ENCODE measurements at places on chromosomes 13 and 19.

- peak; percentile 82 for DNase-seq
Observed at GRCh38 chr19:5826531-5827341, 12.8 kb downstream of the FUT6 start.

GRCh38 chr13:55219538-55219937 is 1921.2 kb upstream of the PRR20A start:
- no peak for DNase-seq

DNA sequence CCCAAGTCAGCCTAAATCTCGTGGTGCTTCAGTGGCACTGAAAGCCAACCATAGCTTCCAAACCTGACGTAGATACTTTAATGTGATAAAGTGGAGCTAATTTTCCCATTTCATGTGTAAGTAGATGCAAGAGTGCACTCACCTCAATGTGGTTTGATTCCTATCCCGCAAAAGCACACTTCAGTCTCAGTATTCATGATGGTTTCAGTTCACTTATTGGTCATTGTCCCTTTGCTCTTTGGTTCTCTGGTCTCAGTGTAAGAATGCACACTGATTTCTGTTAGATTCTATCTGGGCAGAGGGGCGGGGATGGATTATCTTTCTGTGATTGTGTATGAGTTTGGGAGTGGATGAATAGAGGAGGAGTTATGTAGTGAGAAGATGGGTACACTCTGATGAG is 340.6 kb downstream of the KCNRG start:
- DNase-seq, result no peak

DNA sequence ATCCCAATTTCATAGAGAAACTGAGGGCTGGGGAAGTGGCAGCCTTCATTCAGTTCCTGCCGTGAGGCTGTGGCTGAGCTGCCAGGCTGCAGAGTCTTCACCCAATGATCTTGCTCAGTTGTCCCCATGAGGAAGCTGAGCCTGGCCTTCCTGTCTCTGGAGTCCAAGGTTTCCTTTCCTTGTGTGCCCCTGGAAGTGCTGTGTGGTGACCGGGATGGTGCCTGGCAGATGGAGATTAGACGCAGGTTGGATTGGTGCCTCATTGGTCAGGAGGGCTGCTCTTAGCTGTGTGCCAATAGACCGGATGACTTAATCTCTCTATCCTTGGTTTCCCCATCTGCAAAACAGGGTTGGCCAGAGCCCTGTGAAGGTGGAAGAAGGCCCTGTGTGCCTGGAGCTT is 24.6 kb downstream of the DNM2 start:
- no peak for DNase-seq

- DNase-seq, result no peak
Observed at GRCh38 chr13:26034018-26034417, 17.8 kb downstream of the SHISA2 start.

DNA sequence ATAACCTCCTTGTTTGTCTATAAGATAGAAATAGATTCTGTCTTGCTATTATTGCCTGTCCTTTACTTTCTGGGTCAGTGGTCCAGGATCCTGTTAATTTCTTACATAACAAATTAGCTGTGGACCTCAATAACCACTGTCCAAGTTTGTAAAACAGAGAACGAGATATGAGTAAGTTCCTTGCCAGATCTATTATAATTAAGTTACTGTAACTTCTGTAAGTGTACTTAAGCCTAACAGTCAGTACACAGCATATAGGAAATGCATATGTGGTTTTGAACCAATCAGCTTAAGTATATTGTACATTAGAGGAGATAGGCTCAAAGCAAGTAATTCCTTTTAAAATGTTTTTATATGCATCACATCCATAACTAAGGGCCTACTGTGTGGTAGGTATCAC is 34.9 kb downstream of the HTR2A start:
- DNase-seq, result no peak

DNA sequence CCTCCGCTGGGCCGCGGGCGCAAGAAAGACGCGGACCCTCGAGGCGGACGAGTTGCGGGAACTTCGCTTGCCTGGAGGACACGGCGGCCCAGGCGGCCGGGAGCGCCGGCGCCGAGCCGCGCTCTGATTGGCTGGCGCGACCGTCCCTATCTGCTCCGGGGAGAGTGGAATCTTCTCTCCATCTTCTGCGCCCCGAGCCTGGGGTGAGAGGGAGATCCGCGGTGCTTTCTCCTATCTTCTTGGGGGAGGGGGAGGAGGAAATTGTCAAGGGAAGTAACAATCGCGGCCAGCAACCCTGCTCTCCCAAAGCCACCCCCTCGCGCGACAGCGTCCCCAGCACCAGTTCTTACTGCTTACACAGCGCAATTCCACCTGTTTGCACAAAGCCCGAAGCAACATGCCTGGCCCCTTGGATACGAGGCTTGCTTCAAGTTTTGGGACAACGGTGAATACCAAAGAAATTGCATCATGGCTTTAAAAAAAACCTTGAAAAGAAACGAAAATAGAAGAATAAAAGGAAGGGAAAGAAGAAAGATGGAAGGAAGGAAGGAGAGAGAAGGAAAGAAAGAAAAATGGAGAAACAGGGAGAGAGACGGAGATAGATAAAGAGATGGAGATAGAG is 4.8 kb downstream of the SOX21 start:
- DNase-seq, result no peak

DNA sequence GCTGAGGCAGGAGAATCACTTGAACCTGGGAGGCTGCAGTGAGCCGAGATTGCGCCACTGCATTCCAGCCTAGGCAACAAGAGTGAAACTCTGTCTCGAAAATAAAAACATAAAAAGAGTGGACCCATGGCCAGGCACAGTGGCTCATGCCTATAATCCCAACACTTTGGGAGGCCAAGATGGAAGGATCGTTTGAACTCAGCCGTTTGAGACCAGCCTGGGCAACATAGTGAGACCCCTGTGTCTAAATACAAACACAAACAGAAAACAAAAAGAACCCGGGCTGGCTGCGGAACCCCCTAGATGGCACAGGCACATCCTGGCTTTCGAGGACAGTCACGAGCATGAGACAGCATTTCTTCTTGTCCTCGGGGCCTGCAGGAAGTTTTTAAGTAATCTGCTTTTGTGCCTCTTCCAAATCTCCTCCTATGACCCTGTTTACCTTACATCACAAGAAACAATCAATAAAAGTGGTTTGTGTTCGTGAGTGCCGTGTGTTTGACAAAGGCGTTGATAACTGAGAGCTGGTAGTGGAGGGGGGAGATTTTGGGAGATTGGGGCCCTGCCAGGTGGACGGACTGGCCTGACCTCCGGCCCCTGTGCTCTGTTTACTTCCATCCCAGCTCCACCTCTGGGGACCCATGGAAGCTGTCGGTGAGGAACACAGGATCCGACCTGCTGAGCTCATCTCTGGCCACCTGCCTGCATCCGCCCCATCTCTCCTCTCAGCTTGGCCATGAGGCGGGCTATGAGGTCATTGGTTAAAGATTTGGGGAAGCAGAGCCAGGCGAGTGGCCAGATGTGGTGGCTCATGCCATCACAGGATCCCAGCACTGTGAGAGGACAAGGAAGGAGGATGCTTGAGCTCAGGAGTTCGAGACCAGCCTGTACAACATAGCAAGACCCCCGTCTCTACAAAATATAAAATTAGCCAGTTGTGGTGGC is 5.9 kb upstream of the GDF15 start:
- DNase-seq, result peak; percentile 12

DNA sequence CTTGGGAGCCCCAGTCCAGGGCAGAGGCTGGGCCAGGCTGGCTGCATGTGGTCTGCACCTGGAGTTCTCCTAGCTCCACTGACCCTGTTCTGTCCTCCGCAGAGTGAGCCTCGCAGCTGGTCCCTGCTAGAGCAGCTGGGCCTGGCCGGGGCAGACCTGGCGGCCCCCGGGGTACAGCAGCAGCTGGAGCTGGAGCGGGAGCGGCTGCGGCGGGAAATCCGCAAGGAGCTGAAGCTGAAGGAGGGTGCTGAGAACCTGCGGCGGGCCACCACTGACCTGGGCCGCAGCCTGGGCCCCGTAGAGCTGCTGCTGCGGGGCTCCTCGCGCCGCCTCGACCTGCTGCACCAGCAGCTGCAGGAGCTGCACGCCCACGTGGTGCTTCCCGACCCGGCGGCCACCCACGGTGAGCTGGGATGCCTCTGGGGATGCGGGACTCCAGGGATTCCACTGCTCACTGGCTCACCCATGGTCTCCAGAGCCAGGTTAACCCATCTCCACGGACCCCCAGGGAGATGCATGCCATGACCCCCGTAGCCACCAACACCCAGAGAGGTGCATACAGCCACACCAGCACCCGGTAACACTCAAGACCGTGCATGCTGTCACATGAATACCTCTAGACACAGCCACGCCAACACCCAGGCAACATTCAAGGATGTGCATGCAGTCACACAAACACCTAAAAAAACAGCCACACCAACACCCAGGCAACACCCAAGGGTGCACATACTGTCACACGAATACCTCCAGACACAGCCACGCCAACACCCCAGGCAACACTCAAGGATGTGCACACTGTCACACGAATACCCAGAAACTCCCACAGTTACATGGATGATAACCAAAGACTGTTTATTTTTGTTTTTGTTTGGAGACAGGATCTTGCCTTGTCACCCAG is 8.2 kb downstream of the PKN1 start:
- no peak for DNase-seq

DNA sequence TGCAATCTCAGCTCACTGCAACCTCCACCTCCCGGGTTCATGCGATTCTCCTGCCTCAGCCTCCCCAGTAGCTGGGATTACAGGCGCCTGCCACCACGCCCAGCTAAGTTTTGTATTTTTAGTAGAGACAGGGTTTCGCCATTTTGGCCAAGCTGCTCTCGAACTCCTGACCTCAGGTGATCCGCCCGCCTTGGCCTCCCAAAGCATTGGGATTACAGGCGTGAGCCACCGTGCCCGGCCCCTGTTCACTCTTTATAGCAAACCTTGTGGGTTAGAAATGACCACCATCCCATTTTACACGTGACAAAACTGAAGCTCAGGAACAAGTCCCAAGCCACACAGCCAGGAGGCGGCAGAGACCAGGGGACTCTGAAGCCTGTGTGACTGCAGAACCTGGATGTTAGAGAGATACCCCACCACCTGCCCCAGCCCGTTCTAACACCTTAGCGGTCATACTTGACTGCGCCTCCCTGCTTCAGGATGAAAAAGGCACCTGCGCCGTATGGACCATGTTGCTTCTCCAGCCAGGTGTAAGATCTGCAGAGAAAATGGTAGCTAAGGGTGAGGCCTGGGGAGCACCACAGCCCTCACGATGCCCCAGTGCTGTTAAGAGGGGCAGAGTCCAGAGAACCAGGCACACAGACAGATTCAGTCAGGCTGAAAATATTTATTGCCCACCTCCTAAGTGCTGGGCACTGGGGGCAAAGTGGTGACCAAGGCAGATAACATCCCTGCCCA is 3.6 kb downstream of the DMAC2 start:
- no peak for DNase-seq

- no peak for DNase-seq
Observed at GRCh38 chr13:40346592-40346991, 319.8 kb downstream of the FOXO1 start.

GRCh38 chr13:25678398-25678797 is 306.6 kb downstream of the ATP8A2 start:
- DNase-seq, result no peak

- DNase-seq, result no peak
Observed at GRCh38 chr13:39411511-39411910, 191.5 kb downstream of the LHFPL6 start.

DNA sequence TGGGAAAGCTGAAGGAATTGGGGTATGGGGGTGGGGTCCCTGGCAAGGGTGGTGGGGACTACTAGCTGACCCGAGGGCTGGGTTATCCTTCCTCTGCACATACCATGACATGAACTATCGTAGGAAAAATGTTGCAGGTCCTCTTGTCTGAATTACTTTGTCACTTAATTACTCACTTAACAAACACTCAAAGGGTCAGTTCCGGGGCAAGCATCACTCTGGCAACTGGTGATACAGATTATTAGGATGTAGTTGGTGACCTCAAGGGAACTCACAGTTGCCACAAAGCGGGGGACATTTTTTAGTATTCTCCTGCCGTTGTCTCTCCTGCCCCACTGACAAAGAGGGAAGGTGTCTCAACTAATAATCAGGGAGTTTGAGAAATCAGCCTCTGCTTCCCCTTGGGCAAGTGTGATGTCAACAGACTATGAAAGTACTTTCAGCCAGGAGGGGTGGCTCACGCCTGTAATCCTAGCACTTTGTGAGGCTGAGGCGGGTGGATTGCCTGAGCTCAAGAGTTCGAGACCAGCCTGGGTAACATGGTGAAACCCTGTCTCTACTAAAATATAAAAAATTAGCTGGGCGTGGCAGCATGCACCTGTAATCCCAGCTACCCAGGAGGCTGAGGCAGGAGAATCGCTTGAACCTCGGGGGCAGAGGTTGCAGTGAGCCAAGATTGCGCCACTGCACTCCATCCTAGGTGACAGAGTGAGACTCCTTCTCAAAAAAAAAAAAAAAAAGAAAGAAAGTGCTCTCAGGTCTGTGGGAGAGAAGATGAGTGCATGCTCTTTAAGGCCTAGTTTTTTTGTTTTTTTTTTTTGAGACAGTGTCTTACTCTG is 10.3 kb downstream of the DNAJB1 start:
- DNase-seq, result no peak

- no peak for DNase-seq
Observed at GRCh38 chr19:57515255-57515654, 11.9 kb upstream of the ZNF549 start.

- peak; percentile 97 for DNase-seq
Observed at GRCh38 chr19:51394050-51394836, 3.9 kb upstream of the C19orf84 start.

- no peak for DNase-seq
Observed at GRCh38 chr13:62626771-62627170, 1211.1 kb upstream of the PCDH20 start.

DNA sequence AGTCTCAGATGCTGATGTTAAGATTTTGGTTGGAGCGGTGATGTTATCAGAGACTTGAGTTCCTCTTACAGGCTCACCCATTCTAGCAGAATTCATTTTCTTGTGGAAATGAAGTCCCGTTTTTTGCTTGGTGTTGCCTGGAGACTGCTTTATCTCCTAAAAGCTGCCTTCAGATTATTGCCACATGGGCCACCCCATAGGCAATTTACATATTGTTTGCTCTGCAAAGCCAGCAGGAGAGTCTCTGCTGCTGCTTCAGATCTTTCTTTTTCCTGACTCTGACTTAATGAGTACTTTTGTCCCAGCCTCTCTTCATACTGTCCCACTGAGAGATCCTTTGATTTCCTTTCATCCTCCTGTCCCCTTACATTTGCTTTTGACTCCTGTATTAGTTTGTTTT is 114.6 kb downstream of the TDRD3 start:
- no peak for DNase-seq

DNA sequence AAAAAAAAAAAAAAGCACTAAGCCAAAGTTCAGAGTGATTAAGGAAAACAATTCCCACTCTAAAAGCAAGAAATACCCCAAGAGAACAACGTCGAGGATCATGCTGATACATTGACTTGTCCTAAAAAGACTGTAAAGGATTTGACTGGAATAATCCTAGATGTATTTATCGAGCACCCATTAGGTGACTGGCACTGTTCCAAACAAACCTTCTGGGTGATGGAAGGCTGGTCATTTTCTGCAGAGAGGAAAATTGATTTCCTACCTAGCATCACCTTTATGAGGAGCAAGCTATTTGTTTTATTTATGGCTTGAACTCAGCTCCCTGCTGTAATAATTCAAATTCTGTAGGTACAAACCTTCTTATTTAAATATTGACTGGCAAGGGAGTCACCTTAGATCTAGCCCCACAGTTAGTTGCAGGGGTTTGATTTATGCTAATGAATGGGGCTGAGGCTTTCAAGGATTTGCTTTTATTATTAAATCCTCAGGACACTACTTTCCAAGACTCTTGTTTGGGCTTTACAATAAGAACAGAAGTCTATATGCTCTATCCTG is 471.0 kb downstream of the OLFM4 start:
- DNase-seq, result no peak

GRCh38 chr13:25085125-25085742 is 10.7 kb upstream of the PABPC3 start:
- peak; percentile 1 for DNase-seq

- DNase-seq, result no peak
Observed at GRCh38 chr19:31938675-31939074, 406.7 kb upstream of the ZNF507 start.
